ENCODE measurements at places on chromosomes 6 and 20.

GRCh38 chr6:74742793-74743508, 462.9 kb downstream of the COL12A1 start:
- DNase-seq: no peak

GRCh38 chr6:27838945-27839625, 73.1 kb downstream of the OR2B2 start:
- peak; percentile 29 for DNase-seq

- no peak for DNase-seq
Observed at GRCh38 chr6:13369591-13369990, 41.3 kb upstream of the TBC1D7 start.

GRCh38 chr20:13292201-13292885, 71.3 kb downstream of the ISM1 start:
- DNase-seq: no peak

GRCh38 chr6:90003069-90003795, 109.0 kb downstream of the GJA10 start:
- peak; percentile 8 for DNase-seq

DNA sequence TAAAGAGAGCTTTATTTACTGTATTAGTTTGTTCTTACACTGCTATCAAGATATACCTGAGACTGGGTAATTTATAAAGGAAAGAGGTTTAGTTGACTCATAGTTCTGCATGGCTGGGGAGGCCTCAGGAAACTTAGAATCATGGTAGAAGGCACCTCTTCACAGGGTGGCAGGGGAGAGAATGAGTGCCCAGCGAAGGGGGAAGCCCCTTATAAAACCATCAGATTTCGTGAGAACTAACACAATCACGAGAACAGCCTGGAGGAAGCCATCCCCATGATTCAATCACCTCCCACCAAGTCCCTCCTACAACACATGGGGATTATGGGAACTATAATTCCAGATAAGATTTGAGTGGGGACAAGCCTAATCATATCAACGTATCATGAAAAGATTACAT, 27.2 kb downstream of the ARID1B start:
- DNase-seq: no peak

DNA sequence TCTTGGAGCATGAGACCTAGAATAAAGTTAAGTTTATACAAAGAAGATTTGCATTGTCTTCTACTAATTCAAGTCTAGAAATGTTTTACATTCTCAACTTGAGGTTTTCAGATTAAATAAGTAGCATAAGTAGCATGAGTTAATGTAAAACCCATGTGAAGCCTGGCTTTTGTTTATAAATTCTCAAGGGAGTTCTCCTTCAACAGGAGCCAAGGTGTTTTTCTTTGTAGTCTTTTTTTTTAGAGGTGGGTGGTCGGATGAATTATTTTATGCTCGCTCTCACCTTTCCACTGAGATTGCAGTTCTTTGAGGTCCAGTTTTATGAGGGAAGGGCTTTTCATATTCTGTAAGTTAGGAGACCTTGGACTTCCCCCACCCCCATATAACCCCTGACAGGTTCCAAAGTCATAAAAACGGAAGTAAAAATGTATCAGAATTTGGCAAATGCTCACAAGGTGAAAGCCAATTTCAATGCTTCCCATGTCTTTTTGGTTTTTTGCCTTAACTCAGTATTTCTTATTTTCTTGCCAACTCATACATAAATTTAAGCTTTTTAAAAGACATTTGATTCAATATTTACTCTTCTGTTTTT, 244.3 kb upstream of the ASCC3 start:
- no peak for DNase-seq
